Activated gamma-delta T cell treated with anti-CD3 and anti-CD28 coated beads, Interleukin-2, amount 50 U/mL, for 16 hours (primary cell): ENCODE measurements at places on chromosomes 2 and 18.

- DNase-seq: no peak
These were observed 40.1 kb upstream of the CAPN13 start for GRCh38 chr2:30847329-30847728.

DNA sequence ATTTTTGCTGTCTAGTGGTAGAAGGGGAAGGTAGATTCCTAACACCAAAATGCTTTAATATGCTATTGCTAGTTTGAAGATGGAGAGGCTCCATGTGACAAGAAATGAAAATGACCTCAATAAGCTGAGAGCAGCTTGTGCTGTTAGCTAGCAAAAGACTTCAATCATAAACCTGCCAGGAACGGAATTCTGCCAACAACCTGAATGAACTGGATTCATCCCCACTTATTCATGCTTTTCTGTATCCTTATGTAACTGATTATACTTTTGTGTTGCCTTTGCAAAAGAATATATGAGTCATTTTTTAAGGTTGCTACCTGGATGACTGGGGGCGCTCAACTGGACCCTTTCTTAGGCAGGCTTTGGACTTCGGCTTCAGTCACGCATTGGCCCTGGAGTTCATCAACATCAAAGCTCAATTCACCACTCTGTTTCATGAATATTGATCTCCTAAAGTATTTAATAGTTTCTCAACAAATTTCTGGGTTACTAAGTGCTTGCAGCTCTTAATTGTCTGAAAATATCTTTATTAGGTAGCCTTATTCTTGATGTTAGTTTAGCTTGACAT lies 97.5 kb upstream of the KCNJ3 start:
- no peak for DNase-seq

- no peak for DNase-seq
These were observed 232.4 kb downstream of the INSIG2 start for GRCh38 chr2:118320658-118321057.

DNA sequence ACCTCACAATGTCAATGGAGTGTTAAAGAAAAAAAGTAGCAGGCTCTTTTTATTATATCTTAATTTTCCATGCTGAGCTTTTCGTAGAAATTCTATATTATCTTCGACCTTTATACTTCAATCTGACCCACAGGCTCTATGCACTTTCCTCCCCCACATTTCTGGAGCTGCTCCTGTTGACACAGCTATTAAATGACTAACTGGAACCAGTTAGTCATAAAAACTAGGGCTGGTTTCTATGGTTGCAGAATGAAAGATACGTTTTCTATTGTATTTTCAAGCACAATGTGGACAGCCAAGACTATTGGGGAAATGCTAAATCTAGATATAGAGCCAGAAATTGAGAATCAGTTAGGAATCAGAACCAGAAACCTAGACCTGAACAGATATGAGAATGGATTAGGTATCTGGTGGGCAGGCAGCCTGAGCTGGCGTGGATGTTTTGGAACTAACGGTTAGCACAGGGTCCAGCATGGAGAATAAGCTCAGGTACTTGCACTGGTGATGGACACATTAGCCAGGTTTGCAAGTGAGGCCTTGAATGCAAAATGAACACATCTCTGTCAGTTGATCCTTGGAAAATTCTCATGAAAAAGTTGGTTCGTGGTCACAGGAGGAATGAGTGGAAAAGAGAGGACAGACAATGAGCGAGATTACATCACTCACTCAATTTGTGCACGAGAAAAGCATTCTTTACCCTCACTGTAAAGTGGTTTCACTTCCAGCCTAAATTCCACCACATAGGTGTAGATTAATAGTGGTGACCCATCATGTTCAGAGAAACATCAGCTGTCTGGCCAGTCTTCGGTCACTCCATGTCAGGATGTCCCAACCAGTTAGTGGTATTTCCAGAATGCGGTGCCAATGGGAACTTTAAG lies 144.6 kb upstream of the EPHA4 start:
- no peak for DNase-seq

- no peak for DNase-seq
These were observed 2.4 kb downstream of the CTIF start for GRCh38 chr18:48541026-48541746.

- DNase-seq: no peak
These were observed 326.6 kb upstream of the ID2 start for GRCh38 chr2:8355102-8355859.

GRCh38 chr2:72696559-72696958 lies 129.3 kb downstream of the EXOC6B start:
- no peak for DNase-seq

DNA sequence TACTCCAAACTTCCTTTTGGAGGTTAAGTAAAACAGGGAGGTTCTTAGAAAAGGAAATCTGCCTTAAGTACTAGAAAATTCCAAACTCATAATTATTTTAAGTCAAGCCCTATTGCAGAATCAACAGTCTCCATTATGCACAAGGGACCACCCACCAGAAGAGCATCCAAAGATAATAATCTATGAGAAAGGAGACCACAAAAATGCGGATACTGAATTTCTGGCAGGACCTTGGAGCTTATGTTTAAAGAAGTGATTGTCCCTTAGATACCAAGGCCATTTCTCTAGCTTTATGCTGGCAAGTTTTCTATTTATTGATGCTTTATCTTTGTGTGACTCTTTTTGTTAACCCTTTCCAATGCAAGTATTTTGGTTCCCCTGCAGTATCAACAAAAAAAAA lies 404.0 kb upstream of the MMADHC start:
- DNase-seq: no peak

- DNase-seq: no peak
These were observed 15.0 kb downstream of the DTYMK start for GRCh38 chr2:241671457-241672240.
